Fibroblast of skin of left biceps (primary cell): ENCODE measurements at places on chromosomes 2 and 18.

DNA sequence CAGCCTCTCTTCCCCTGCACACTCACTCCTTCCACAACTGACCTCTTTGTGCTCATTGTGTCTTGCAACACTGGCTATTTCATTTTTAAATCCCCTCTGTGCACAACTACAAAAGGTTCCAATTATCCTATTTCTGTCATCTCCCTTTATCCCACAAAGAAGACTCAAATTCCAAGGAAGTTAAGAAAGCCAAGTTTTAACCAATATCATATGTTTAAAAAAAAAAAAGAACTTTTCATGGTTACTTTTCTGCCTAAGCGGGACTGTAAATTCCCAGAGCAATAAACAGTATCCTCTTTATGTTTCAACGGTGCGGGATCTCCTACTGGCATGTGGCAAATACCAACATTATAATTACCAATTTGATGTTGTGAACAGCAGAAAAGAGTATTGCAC, 83.8 kb downstream of the DOCK10 start:
- peak; percentile 82 for DNase-seq

DNA sequence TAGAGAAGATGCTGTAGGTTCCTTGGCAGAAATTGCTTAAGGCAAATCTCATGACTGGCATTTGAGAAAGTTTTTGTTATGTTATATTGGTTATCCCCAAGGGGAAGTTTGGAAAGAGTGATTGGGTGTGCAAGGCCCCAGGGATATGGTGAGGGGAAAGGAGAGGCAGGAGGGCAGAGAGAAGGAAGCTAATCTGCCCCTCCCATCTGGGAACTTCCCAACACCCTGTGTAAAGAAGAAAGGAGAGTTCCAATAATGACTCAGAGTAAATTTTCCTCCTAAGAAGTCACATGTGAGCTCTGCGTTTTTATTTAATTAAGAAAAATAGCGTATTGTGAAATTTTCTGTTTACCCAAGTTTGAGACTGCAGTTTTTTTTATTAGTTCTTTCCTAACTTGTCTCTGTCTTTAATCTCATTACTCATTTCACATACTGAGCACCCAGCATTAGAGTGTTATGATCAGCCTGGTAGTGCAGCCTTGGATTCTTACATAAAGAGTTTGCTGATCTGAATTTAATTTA, 3.1 kb upstream of the KYNU start:
- peak; percentile 52 for DNase-seq

DNA sequence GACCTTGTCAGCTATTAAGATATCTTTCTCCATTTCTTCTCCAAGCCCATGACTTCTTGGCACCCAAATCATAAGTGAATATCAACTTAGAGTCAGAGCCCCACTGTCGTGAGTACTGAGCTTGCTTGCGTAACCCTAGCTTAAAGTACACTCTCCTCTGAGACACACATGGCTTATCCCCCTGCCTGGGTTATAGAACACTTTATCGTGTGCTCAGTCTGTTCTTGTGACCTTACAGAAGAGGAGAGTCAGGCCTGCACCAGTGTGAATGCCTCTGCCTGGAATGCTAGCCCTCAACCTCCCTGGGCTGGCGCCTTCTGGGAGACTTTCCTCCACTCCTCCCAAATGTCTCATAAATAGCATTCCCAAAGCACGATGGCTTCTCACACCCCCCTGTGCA, 79.3 kb downstream of the CEP192 start:
- no peak for DNase-seq

- no peak for DNase-seq
These were observed 25.2 kb downstream of the B3GNT2 start for GRCh38 chr2:62221141-62221540.

DNA sequence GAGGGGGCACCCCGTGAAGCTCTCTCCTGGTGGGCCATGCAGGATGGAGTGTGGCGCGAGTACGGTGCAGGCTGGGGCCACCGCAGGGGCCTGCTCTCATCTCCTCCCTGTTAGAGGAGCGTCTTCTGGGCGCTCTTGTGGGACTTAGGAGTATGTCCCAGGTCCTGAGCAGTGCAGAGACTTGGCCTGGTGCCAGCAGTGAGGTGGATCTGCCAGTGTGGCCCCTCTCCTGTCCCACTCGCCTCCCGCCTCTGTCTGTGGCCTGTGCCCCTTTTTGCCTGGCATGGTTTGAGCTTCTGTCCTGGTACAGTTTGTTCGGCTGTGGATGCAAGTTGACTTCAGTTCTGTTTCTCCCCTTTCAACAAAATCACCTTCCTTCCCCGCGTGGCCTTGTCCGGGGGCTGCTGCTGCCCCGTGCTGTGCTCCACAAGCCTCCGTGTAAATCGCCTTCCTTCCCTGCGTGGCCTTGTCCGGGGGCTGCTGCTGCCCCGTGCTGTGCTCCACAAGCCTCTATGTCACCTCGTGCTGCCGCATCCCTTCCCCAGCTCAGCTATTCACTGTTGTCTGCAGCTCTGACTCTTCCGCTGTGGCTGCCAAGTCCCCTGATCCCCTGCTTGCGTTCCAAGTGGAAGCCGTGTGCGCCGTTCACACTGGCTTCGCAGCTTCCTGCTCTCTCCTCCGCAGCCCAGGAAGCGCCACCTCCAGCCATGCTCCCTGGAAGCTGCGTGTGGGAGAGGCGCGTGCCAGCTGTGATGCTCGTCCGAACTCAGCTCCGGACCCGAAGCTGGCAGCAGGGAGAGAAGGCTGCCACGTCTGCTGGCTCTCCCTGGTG, 13.7 kb downstream of the LDLRAD4 start:
- no peak for DNase-seq

- DNase-seq = no peak
These were observed 356.5 kb upstream of the HNMT start for GRCh38 chr2:137607722-137608318.

- DNase-seq = no peak
These were observed 114.2 kb downstream of the ICA1L start for GRCh38 chr2:202757339-202757738.

- DNase-seq = peak; percentile 63
These were observed 38.4 kb upstream of the ITGAV start for GRCh38 chr2:186551323-186552050.

GRCh38 chr2:216879727-216880508, 20.1 kb upstream of the TNP1 start:
- no peak for DNase-seq

- DNase-seq = no peak
These were observed 23.6 kb downstream of the KCNE4 start for GRCh38 chr2:223075301-223076270.

- DNase-seq = no peak
These were observed 99.3 kb downstream of the MAP2 start for GRCh38 chr2:209523041-209523740.

- DNase-seq = no peak
These were observed 326.5 kb downstream of the RPRM start for GRCh38 chr2:153152036-153152435.

GRCh38 chr18:78920456-78921138, 59.0 kb upstream of the SALL3 start:
- no peak for DNase-seq

- no peak for DNase-seq
These were observed 206.7 kb downstream of the MGAT5 start for GRCh38 chr2:134460583-134460998.

DNA sequence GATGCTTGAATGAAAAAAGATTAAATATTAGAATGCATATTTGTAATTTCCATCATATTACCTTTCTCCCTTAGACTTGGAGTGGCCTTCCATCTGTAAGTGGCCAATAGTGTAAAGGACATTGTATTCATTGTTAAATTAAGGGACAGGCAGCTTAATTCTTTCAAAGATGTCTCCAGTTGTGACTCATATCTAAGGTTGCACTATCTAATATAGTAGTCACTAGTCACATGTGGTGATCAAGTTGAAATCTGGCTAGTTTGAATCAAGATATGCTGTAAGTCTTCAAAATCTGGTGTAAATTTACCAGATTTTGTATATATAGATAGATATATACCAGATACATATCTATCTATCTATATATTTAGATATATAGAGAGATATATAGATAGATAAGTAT, 52.4 kb upstream of the AGPS start:
- DNase-seq = no peak

- no peak for DNase-seq
These were observed 336.5 kb upstream of the MMADHC start for GRCh38 chr2:149924028-149924427.

GRCh38 chr2:36173760-36174404, 181.7 kb upstream of the CRIM1 start:
- no peak for DNase-seq

DNA sequence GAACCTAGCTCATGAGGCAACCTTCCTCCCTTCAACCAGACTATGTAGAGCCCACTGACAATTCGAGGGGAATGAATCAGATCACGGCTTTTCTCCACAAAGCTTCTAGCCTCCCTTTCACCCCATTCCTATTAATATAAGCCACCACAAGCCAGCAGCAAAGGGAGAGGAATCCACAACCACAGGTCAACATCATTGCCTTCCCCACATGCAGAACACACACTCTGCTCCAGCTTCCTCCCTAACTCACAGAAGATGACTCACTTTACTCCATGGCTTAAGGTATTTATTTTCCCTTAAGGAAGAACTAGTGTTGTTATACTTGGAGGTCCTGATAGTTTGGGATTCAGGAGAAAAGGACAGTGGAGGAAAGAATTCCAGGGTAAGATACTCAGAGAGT, 272.2 kb downstream of the C1D start:
- peak; percentile 77 for DNase-seq

DNA sequence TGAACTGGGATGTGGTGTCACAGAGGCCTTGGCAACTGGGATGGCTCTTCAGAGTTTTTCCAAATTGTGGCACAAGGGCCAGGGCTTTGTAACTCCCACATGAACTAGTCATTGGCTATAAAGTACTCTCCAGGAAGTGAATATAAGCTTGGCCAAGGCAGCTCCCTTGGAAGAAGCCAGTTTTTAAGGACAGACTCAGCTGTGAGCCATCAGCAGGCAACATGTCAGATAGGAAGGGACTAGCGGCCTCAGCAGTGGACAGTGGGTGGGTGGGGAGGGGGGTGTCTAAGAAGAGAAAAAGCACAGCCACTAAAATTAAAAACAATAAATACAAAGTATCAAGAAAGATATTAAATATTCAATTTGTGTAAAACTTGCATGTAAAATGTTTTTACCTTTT, 691.1 kb upstream of the PIK3C3 start:
- no peak for DNase-seq

- DNase-seq = no peak
These were observed 352.6 kb upstream of the CWC22 start for GRCh38 chr2:180359522-180360282.

DNA sequence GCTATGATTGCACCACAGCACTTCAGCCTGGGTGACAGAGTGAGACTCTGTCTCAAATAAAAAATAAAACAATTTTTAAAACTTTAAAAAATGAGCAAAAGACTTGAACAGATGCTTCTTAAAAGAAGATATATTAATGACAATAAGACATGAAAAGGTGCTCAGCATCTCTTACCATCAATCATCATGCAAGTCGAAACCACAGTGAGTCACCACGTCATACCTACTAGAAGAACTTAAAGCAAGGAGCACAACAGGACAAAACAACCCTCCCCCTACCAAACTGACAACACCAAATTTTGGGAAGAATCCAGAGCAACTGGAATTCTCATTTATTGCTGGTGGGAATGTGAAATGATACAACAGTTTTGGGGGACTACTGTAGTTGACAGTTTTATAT, 251.6 kb downstream of the BCL2 start:
- DNase-seq = no peak

- DNase-seq = no peak
These were observed 66.5 kb downstream of the FTCDNL1 start for GRCh38 chr2:199784512-199784911.

DNA sequence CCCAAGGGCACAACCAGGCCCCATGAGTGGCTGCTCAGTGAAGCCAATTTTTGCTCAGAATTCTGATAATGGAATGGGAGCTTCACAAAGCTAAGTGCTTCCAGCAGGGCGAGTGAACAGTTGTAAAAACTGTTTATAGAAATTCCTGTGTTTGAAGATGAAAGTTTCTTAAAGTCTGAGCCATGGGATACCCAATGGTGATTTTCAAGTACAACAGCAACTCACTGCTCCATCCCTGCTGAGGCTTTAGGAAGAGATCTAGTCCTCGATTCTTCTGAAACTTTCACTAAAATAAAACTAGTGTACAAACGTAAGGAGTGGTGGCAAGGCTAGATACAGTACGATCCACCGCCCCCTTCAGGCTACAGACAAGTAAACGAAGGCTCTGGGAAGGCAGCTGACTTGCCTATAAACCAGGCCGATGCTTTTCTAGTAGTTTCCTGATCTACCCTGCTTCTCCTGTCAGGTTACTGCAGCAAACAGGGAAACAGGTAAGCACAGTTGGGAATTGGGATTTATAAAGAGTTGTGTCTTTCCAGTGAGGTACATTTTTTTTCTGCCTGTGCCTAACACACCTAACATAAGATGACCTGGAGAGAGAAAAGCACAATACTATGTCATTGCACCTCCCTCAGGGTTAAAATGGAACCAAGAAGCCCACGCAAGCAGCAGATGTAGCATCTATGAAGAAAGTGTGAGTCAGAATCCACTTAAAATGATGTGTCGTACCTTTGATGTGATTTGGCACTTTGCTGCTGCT, 108.7 kb downstream of the UXS1 start:
- no peak for DNase-seq

DNA sequence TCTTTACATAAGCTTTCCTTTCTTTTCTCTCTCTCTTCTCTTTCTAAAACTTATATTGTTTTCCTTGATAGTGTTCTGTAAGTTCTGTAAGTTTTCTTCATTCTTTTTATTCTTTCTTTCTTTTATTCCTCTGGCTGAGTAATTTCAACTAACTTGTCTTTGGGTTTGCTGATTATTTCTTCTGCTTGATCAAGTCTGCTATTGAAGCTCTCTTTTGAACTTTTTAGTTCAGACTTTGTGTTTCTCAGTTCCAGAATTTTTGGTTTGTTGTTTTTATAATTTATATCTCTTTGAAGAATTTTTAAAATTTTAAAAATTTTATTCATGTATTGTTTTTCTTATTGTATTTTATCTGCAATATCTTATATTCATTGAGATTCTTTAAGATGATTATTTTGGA, 795.8 kb upstream of the SALL3 start:
- no peak for DNase-seq

DNA sequence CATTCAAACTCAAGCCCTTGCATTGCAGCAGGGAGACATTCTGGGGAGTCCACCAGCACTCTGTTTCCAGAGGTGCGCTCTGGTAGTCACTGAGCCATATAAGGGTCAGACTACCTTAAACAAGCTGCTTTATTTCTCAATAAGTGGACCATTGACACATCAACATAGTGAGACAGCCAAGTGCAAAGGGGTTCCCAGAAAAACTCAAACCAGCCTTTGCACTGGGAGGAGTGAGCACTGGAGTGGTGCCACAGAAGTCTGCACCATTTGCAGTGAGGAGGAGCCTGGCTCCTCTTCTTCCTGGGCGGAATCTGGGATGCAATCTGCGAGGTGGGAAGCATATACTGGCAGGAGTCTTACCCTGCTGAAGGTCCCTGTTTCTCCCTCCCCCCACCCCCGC, 86.4 kb downstream of the OSR1 start:
- DNase-seq = no peak

GRCh38 chr2:98743835-98744234, 12.9 kb upstream of the MGAT4A start:
- DNase-seq = no peak

GRCh38 chr2:55163274-55163721, 68.8 kb downstream of the CLHC1 start:
- peak; percentile 64 for DNase-seq

- peak; percentile 74 for DNase-seq
These were observed 1103.9 kb upstream of the KLHL29 start for GRCh38 chr2:22281033-22281432.

- no peak for DNase-seq
These were observed 15.9 kb downstream of the RTP5 start for GRCh38 chr2:241885291-241885945.

GRCh38 chr2:144586476-144586875, 66.6 kb upstream of the ZEB2 start:
- DNase-seq = no peak

- DNase-seq = no peak
These were observed 22.6 kb upstream of the DCDC2C start for GRCh38 chr2:3680548-3681345.
